Left lung (tissue), 14 donors: ENCODE measurements at places on chromosomes 4 and X. TPM values are rescaled to one million over a fixed set of nuclear protein-coding genes. Genes with fewer than 3 reads are reported as not detected.

Gene CTAG1B
- total RNA-seq = not detected

Gene SLC34A2
- 3,249 TPM for total RNA-seq

Gene PASD1
- total RNA-seq = not detected

Gene DAPP1
- total RNA-seq = 11.9 TPM

Gene MAGEB2
- total RNA-seq = not detected

Gene ADAM29
- total RNA-seq = not detected

DNA sequence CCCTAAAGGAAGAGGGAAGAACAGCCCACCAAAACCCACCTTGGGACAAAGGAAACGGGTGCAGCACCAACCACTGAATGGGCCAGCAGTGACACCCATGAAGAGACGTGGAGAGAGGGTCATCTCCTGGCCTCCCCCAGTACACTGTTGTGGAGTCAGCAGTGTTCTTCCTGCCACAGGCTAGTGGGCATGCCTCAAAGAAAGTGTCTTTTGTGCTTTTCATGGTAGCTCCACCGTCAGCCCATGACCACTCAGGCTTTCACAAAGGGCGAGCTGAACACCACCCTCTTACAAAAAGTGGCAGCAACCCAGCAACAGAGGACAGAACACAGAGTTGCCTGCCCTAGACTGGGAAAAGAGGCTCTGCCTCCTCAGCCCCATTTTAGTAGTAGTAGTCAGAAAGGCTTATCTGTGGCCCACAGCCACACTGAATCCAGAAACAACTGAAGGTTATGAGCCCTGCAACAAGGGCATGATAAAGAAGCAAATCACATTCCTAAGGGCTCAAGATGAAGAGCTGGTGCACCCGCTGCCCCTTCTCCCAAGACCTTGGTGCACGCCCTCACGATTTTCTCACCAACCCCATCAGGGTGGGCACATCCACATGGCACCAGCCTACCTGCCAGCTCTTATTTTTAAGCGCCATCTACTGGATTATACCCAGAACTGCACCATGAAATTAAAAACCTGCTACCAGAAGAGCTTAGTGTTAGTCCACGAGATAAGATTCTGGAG is 53.1 kb downstream of the RAB28 start:
- DNase-seq = no peak
- no peak overlapping the region for H3K4me3 ChIP-seq
- H3K36me3 ChIP-seq = no peaks in the 10 kb centered on the region
- H3K27me3 ChIP-seq = no peaks in the 10 kb centered on the region

DNA sequence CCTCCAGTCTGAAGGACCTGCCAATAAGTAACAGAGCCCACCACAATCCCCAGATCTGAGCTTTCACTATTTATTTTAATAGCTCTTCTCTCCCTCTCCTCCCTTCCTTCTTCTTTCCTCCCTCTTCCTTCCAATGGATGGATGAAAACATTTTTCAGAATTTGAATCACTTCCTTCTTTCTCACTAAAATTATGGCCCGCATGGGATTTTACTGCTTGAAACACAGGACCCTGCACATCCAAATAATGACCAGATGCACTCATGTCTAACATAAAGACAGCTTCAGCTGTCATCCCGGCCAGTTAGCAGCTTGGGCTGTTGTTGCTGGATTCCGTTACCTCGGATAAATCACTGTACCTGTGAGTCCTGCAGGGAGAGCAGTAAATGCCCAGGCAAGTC is 5.4 kb upstream of the PHEX start:
- DNase-seq = no peak
- H3K27ac ChIP-seq = no peak overlapping the region
- H3K4me1 ChIP-seq = no peaks in the 10 kb centered on the region
- H3K36me3 ChIP-seq = no peaks in the 10 kb centered on the region

DNA sequence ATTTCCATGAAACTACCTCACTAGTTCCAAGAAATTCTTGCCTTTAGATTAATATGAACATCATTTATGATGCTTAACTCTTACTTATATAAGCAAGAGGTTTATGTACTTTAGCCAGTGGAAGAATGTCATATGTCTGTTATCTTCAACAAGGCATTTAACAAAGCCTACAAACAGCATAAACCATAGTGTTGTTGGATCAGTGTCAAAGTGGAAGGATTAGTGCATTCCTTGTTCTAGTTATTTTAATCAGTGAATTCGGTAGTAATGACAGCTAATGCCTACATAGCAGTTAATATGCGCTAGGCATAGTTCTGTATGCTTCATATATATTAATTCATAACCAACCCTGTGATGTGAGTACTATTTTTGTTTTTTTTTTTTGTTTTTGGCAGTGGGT is 3.1 kb downstream of the PI4K2B start:
- no peaks in the 10 kb centered on the region for H3K27me3 ChIP-seq
- H3K4me1 ChIP-seq = peaks cover 5% of the 10 kb centered on the region
- DNase-seq = no peak
- no peaks in the 10 kb centered on the region for H3K36me3 ChIP-seq
- H3K4me3 ChIP-seq = no peak overlapping the region

GRCh38 chr4:68576272-68577125 is at the start of gene UGT2B17:
UGT2B17 (minus strand) TSS chr4:68576322; CDS start chr4:68568484, 7,838 bp downstream.
- no peaks in the 10 kb centered on the region for H3K4me1 ChIP-seq
- no peak within 1 kb of the TSS for H3K27ac ChIP-seq
- no peak for DNase-seq
- H3K36me3 ChIP-seq = no peaks in the 10 kb centered on the region

DNA sequence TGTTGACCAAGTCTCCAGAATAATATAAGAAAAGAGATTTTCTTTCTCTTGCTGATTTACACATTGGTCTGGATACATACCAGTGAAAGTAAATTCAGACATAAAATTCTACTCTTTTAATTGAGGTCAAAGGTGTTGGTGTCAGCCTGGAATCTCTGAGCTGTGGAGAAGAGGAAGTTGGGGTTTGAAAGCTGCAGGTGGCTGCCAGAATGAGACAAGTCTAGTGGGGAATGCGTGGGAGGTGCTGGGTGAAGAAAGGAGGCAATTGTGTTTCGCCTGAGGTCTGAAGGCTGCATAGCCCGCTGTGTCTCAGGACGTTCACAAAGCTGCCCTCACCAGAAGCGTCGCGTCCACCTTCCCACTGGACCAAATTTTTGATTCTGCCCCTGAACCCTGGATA is 31.2 kb downstream of the PHEX start:
- H3K27me3 ChIP-seq = no peaks in the 10 kb centered on the region
- no peak for DNase-seq
- no peak overlapping the region for H3K4me3 ChIP-seq
- no peaks in the 10 kb centered on the region for H3K4me1 ChIP-seq
- no peaks in the 10 kb centered on the region for H3K36me3 ChIP-seq
- H3K27ac ChIP-seq = no peak overlapping the region

DNA sequence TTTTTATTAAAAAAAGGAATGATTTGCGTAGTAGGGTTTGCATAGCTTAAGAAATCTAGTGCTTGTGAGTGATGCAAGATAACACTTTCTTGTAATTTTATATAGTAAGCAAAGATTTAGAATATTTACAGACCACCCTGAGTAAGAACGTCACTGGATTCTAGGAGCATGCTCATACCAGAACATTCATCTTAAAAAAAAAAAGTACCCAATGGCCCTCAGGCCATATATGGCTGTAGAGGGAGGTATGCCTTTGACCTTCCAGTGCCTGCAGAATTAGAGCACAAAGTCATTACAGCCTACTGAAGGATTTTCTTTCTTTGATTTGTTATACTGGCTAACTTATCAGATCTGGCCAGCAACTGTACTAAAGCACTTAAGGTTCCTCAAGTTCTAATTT is 236.3 kb upstream of the GYPA start:
- no peaks in the 10 kb centered on the region for H3K4me1 ChIP-seq
- no peaks in the 10 kb centered on the region for H3K27me3 ChIP-seq
- no peak overlapping the region for H3K27ac ChIP-seq
- H3K36me3 ChIP-seq = no peaks in the 10 kb centered on the region

DNA sequence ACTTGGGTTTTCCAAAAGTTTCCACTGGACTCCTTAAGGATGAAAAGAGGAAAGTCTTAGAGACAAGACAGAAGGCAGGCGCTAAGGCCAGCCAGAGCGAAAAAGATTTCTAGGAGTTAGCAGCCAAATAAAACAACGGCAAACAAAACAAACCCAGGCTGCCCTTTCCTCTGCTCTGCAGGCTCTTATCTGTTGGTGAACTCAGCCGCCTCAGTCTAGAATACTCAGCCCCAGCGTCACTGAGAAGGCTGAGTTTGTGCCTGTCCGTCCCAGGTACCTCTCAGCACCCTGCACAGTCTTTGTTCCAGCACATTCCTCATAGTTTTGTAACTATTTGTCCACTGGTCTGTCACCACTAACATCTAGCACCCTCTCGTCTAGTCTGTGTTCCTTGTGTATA is 75.6 kb upstream of the FAM9C start:
- no peak overlapping the region for H3K4me3 ChIP-seq
- H3K27me3 ChIP-seq = no peaks in the 10 kb centered on the region
- no peak for DNase-seq
- H3K4me1 ChIP-seq = peaks cover 8% of the 10 kb centered on the region

DNA sequence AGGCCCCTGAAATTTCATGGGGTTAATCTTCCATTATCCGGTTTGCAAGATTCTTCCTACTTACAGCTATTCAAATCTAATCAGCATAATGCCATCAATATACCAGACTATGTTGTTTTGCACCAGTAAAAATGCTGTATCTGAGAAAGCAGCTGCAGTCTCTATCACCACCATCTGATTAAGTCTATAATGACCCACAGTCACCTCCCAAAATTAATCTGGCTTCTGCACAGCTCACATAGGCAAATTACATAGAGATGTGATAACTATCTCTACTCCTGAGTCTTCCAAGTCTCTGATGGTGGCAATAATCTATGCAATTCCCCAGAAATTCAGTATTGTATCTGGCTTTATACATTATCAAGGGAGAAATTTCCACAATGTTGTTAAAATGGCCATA is 113.2 kb downstream of the STPG2 start:
- H3K4me1 ChIP-seq = no peaks in the 10 kb centered on the region
- H3K27ac ChIP-seq = no peak overlapping the region
- H3K4me3 ChIP-seq = no peak overlapping the region
- H3K36me3 ChIP-seq = no peaks in the 10 kb centered on the region
- no peak for DNase-seq

GRCh38 chr4:15836362-15836761 is 58.2 kb downstream of the CD38 start:
- no peaks in the 10 kb centered on the region for H3K27me3 ChIP-seq
- H3K36me3 ChIP-seq = peaks cover 20% of the 10 kb centered on the region
- no peak for DNase-seq

- H3K27ac ChIP-seq = no peak overlapping the region
- no peaks in the 10 kb centered on the region for H3K36me3 ChIP-seq
- peaks cover 100% of the 10 kb centered on the region for H3K27me3 ChIP-seq
- H3K4me3 ChIP-seq = no peak overlapping the region
- H3K4me1 ChIP-seq = peaks cover 19% of the 10 kb centered on the region
Observed at GRCh38 chr4:13537832-13538177, 6.5 kb downstream of the NKX3-2 start.

DNA sequence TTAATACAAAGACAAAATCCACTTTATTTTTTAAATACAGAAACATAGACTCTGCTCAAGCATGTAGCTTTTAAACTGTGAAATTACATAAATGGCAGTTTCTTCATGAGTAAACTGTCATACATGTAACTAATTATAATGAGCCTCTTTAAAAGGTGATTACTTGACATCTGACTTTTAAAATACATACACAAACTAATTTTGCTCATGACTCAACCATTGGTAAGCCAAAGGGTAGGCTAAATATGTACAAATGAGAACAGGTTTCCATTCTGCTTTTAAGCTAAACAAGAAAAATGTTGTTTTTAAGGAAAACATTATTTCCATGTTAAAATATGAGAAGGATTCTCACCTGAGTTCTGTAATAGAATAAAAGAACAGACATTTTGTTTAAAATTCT is 27.9 kb downstream of the CAMK2D start:
- H3K4me3 ChIP-seq = no peak overlapping the region
- DNase-seq = no peak
- H3K27me3 ChIP-seq = no peaks in the 10 kb centered on the region
- H3K36me3 ChIP-seq = no peaks in the 10 kb centered on the region

- no peak overlapping the region for H3K27ac ChIP-seq
- H3K4me3 ChIP-seq = no peak overlapping the region
- DNase-seq = no peak
- H3K36me3 ChIP-seq = no peaks in the 10 kb centered on the region
- H3K4me1 ChIP-seq = no peaks in the 10 kb centered on the region
Observed at GRCh38 chr4:1978741-1979476, 29.9 kb downstream of the NELFA start.

- H3K4me1 ChIP-seq = no peaks in the 10 kb centered on the region
- H3K36me3 ChIP-seq = no peaks in the 10 kb centered on the region
- no peak for DNase-seq
- no peak overlapping the region for H3K27ac ChIP-seq
Observed at GRCh38 chr4:88880501-88881226, 176.3 kb downstream of the FAM13A start.
